ENCODE measurements at places on chromosomes 6 and 20.

DNA sequence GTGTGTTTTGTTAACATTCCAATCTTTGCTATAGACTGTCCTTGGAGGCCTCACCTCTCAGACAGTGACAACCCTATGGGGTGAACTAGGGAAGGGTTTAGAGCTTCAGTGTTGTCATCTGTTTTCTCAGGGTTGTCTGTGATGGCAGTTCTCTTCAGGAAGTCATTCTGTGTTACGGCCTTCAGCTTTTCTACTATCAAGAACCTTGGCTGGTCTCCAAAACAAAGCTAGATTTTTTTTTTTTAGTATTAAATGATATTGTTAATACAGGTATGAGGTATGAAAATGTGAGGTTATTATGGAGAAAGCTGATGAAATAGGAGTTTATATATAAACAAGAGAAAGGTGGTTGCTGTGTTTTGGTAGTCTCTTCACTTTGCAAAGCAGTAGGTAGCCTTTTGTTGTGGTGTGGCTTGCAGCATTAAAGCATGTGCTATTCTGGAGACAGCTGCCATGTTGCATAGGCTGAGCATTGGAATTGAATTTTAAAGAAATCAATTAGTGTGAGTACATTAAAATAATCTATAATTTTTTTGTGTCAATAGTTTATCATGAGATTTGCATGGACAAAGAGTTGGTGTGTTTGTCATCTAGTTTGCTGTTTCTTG lies 162.6 kb downstream of the CARMIL1 start:
- no peak for DNase-seq

GRCh38 chr6:74410630-74411029 lies 714.6 kb downstream of the CD109 start:
- DNase-seq, result no peak

DNA sequence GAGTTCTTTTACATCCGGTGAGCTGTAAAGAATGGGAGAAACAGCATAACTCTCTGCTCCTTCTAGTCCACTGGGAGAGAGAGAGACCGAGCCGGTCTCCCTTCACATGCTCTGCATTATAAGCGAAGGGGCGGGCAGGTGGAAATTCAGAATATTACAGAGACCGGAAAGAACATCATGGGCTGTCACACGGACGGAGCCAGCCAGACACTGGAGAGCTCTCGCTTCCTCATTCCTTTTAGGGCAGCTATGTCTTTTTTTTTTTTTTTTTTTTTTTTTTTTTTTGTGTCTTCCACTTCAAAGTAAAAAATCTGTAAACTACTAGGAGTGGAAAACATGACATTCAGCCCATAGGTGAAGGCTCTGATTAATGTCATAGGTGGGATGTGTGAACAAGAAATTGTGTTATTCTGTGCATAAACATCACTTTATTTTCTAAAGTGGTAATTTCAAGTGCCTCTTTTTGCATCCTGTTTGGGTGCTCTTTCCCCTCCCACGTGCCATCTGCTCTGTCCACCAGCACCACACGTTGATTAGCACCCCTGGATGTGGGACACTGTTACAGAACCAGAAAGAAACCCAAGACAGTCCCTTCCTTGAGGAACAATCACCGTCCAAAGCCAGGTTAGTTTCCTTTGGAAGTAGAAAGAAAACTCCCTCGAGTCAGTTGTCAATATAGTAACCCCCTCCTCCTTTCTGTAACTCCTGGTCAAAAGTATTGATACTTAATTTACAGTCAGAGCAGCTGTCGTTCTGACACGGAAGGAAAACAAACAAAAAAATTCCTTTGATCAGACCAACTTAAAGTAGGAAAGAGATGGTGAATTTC lies at the start of gene TAGAP:
Gene TAGAP, minus strand, starts transcription at position 93 of the 829 bp plus-strand sequence. CDS start 845 bp downstream, outside the sequence.
- DNase-seq, result no peak

DNA sequence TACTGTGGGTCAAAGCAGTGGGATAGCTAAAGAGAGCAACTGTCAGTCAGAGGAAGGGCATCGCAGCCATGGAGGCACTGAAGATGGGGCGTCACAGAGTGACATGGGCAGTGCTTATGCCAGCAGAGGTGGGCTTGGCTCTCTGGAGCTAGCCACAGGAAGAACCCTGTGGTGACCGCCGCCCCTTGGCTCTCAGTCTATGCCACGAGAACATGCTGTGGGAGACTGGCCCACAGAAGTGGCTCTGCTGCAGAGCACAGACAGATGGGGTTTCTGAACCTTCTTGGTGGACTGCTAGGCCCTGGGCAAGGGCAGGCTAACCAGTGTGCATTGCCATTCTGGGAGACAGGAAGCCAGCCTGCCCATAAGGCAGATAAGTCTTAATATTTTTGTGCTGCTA lies 290.0 kb upstream of the SUPT3H start:
- no peak for DNase-seq

DNA sequence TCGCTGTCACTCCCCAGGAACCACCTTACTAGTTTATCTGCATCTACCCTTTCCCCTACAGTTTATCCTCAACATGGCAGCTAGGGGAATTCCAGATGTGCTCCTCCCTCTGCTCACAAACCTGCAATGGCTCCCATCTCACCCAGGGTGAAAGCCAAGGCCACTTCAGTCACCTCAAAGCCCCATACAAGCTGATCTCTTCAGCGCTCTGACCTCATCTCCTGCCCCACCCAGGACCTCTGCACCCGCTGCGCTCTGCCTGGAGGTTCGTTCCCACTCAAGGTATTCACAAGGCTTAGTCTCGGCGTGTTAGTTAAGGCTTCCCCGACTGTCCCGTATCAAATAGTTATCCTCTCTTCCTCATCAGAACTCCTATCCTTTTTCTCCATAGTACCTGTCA lies 28.6 kb upstream of the SPDEF start:
- DNase-seq, result no peak

DNA sequence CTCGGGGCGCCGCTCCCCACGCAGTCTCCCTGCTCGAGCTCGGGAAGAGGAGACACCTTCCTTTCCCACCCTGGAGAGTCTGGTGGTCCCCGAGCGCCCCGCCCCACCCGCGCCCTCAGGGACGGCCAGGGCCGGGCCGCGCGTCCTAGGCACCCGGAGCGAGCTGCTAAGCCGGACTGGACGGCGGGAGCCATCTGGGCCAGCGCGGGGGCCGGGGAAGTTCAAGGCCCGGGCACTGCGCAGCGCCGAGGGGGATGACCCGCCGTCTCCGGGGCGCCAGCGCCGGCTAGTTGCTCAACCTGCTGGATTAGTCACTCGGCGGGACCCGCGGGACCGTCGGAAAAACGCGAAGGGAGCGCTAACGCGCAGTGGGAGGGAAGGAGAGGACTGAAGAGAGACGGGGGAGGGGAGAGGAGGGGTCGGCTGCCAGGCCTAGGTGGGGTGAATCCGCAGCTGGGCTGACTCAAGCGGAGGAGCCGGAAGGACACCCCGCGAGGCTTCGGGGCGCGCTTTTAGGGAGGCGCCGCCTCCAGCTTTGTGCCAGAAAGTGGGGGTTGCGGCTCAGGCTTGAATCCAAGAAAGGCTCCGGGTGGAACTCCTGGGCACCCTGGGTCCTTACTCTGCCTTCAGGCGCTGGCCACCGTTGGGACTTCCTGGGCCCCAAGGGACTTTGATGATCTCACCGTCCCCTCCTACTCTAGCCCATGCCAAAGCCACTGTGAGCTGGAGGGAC lies 75.7 kb upstream of the FOXP4 start:
- no peak for DNase-seq

DNA sequence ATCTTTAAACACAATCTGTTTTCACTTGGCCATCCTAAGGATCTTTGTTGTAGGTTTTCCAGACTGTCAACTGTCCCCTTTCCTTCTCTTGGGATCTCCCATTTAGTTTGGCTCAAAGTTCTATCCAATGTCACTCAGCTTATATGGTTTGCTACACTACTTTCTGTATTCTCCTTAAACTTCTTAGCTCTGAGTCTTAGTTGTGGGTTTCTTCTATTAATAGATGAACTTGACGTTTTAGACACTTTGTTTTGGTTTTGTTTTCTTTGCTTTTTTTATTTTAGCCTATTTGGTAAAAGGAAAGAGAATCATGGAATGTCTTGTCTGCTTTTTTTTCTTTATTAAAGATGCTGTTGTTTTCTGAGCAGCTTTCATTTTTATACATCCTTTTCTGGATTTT lies 11.4 kb downstream of the RMND1 start:
- DNase-seq, result no peak

DNA sequence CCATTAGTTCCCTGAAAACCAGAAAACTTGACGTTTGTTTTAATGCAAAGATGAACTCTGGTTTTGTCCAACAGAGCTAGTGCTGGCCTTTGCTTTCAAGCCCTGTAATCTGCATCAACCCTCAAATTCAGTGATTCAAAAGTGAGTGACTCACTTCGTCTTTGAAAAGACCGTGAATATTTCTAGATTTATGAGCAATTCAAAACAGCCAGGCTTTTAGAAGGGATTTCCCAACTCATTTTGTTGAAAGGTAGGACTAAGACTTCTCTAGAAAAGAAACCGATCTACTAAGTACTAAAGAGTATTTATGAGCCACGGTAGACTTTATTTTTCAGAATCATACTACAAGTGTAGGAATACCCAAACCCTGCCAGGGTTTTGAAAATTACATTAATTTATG lies 121.5 kb downstream of the UST start:
- no peak for DNase-seq

- no peak for DNase-seq
Measured at GRCh38 chr6:30000156-30000791, 57.9 kb downstream of the HLA-A start.

GRCh38 chr6:14380901-14381828 lies 263.6 kb downstream of the CD83 start:
- DNase-seq, result no peak

GRCh38 chr6:166046226-166046625 lies 121.4 kb downstream of the TBXT start:
- no peak for DNase-seq

DNA sequence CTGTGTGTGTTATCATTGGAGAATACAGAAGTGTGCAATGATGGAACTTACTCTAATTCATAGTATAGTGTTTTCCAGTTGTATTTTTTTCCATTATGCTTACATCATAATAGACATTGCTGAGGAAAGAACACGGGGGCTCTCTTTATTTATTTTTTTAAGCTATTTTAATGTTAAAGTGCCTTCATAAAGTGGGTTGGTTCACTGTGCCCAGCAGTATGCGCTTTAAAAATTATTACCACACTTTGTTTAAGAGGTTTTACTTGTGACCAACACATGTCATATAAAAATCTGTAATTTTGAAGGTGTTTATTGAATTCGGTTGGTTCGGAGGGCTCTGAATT lies 215.8 kb downstream of the TMEM242 start:
- DNase-seq, result no peak

- no peak for DNase-seq
Measured at GRCh38 chr6:122649701-122650100, 39.5 kb downstream of the PKIB start.

DNA sequence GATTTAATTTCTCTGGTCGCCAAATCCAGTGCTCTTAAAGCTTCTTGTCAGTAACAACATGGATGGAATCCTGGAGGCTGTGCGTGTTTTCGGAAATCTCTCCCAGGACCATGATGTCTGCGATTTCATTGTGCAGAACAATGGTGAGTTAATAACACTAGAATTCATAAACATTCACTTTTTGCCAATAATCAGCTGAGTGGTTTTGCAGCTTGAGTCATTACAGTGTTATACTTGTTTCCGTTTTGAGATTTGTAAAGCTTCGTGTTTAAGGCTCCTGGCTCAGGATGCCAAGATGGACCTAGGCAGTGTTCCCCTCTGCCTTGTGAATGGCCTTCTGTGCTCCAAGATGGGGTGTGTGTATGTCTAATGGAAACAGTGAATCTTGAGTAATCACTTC lies 113.8 kb downstream of the ARMC2 start:
- no peak for DNase-seq

GRCh38 chr6:106620931-106621672 lies 8.2 kb downstream of the RTN4IP1 start:
- DNase-seq, result no peak

- no peak for DNase-seq
Measured at GRCh38 chr20:10110151-10110550, 75.4 kb downstream of the ANKEF1 start.

- DNase-seq, result no peak
Measured at GRCh38 chr20:15708984-15709598, 864.2 kb downstream of the KIF16B start.

- no peak for DNase-seq
Measured at GRCh38 chr6:53299331-53300005, 49.3 kb downstream of the ELOVL5 start.

DNA sequence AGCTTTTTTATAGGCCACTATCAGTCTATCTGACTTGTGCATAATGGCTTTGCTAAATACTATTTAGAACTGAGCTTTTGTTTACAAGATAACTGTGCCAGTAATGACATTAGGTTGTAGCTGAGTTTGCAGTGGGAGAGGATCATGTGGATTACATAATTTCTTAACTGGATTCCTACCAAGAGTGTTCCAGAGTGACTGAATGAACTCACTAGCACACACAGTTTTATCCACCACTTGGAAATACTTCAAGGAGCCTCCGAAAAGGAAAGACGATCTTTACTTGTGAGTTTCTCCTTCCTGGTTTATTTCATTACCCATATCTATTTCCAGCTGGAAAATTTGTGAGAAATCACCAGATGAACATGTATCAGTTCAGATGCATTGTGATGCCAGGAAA lies 10.9 kb upstream of the SYNE1 start:
- DNase-seq, result no peak

DNA sequence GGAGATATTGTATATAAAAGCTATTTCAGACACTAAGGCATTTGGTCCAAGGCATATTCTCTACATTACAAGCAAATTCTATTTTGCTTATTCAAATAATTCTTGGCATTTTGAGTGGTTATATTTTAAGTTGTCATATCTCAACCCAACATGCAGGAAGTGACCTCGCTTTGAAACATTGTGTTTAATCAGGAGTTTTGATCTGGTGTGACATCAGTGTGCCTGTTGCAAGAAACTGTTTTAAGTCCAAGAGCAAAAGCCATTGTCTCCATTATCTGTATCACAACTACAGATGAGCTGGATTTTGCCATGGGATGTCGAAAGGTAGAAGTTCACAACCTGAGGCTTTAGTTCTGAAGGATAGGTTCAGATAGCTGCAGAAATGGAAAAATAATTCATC lies 509.9 kb upstream of the ID4 start:
- no peak for DNase-seq

GRCh38 chr6:140855520-140855919 lies 1277.2 kb upstream of the GJE1 start:
- no peak for DNase-seq

DNA sequence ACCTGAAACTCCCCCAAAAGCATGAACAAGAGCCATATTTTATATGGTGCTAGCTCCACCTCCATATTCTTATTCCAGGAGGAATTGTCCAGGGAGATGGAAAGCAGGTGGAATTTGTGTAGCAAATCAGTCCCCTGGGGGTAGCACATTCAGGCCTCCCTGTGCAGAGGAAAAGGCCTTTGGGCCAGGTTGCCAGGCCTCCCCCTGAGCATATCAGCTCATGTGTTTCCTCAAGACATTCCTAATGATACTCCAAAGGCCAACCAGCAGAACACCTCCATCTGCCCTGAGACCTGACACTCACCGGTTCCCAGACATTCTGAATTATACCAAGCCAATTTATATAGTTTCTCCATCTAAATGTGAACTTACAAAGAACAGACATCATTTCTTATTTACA lies 2.6 kb upstream of the BANF2 start:
- no peak for DNase-seq

- no peak for DNase-seq
Measured at GRCh38 chr6:40131675-40132074, 197.4 kb upstream of the MOCS1 start.

- DNase-seq, result no peak
Measured at GRCh38 chr6:41100871-41101287, 28.1 kb downstream of the NFYA start.

GRCh38 chr6:41426888-41427641 lies 91.7 kb downstream of the NCR2 start:
- DNase-seq, result no peak

Measured in right renal cortex interstitium (tissue), 3 donors.